Lung (tissue), 17 donors: ENCODE measurements at places on chromosomes 7 and 10. TPM values are rescaled to one million over a fixed set of nuclear protein-coding genes. Genes with fewer than 3 reads are reported as not detected.

- DNase-seq: no peak
- no peaks in the 10 kb centered on the region for H3K4me1 ChIP-seq
- H3K27ac ChIP-seq: no peak overlapping the region
Measured at GRCh38 chr10:22527520-22527919, 182.2 kb downstream of the SPAG6 start.

DNA sequence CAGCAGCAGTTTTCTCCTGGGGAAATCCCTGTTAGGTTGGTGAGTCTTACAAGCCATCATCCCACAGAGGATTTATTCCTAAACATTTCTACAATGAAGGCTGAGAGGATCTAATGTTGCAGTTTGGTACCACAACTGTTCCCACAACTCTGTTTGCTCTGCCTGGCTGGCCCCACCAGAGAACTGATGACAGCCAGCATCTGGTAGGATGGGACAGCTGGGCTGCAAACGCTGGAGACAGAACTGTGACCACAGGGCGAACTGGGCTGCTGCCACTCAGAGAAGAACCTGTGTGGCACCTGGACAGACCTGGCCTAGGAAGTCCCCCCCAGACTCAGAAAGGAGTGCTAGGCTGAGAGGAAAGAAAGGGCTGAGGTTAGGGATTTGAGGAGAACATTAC, 94.8 kb downstream of the CALN1 start:
- no peak for DNase-seq
- H3K36me3 ChIP-seq: no peaks in the 10 kb centered on the region
- H3K27ac ChIP-seq: no peak overlapping the region
- no peaks in the 10 kb centered on the region for H3K4me1 ChIP-seq

DNA sequence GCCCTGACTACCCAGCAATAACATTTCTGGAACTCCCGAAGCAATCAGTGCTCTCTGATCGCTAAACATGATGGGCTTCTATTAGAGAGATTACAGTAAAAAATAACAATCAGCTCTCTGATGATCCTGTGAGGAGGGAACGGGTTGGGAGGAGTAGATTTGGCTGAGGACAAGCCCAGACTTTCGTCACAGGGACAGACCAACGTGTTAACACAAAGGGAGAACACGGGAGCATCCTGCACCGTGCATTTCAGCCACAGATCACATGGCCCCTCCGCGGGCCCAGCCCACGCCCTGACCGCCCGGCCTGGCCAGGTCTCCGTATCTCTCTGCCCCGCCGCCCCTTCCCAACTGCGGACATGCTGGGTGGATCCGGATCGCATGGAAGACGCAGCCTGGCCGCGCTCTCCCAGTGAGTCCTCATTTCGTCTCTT, 95.0 kb upstream of the AGBL3 start:
- H3K27me3 ChIP-seq: no peaks in the 10 kb centered on the region
- H3K4me1 ChIP-seq: peaks cover 43% of the 10 kb centered on the region
- H3K27ac ChIP-seq: peak overlapping the region; percentile 91
- DNase-seq: peak; percentile 91
- peak overlapping the region; percentile 36 for H3K4me3 ChIP-seq
- H3K36me3 ChIP-seq: no peaks in the 10 kb centered on the region

EGR2 gene
- total RNA-seq: 0.82 TPM

PRSS37 gene
- total RNA-seq: not detected
